Bone marrow (tissue), 2 donors: ENCODE measurements at places on chromosomes 6 and 20.

DNA sequence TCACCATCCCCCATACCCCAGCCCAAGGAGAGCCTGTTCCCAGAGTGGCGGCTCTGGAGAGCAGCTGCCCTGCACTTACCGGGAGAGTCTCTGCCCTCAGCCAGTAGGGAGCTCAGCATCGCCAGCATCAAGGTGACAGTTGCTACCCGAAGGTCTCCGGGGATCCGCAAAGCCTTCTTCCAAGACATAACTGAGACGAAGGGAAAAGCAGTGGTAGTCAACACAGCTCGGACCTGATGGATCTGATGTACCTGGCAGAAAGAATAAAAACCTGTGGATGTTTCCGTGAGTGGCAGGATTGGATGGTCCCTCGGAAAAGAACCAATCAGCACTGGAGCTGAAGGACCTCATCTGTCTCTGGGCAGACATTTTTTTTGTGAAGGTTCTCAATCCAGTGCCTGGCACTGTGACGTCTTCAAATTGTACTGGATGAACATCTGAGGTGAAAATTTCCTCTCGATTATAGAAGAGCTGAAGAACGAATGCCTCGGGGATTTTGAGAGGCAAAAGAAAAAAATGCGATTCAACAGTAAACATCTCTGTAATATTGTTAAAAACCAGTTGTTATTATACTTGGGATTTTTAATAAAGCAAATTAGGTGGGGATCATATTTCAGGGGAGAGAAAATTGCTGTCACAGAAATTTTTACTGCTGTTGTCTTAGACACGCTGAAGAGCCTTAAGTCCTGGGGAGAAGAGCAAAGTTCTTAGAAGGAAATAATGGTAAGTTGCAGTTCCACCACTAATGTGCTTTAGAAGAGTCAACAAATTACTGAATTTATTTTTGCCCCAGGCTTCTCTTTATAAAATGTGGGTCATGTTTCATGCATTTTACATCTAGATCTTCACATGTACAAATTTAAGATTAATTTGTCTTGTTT lies at the start of gene HLA-DQB1:
Gene HLA-DQB1 (minus strand): TSS at position 238 of the 881 bp plus-strand sequence. CDS start 50 bp downstream, at position 188.
- peak; percentile 48 for DNase-seq

DNA sequence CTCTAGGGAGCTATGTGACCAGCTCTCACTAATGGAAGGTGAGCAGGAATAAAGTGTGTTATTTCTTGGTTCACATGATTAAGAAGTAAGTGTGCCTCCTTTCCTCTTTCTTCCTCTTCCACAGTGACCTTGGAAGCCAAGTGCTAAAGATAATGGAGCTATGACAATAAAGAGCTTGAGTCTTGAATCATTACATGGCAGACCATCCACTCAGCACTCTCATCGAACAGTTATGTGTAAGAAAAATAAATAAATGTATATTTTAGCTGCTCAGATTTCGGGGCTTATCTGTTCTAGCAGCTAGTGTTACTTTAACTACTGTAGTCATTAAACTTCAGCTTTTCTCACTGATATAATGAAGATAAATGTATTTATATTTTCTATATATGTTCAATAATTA lies 72.9 kb downstream of the HDGFL1 start:
- no peak for DNase-seq

DNA sequence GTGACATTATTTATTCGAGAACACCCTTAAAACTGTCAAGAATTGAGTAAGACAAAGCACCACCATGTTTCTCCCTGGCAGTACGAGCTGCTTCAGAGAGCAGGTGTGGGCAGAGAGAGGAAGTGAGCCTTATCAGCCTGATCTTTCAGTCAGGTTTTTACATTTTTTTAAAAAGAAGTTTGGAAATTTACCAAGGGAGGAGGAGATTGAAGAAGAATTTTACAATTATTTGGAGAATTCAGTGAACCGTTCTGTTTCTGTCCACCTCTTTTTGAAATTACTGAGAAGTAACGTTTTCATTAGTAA lies 75.5 kb downstream of the ZDHHC14 start:
- peak; percentile 26 for DNase-seq

GRCh38 chr20:52809003-52809402 lies 163.2 kb upstream of the TSHZ2 start:
- DNase-seq: no peak

GRCh38 chr6:43804550-43805223 lies 34.7 kb downstream of the VEGFA start:
- DNase-seq: no peak

GRCh38 chr6:14499841-14500240 lies 382.3 kb downstream of the CD83 start:
- DNase-seq: no peak

DNA sequence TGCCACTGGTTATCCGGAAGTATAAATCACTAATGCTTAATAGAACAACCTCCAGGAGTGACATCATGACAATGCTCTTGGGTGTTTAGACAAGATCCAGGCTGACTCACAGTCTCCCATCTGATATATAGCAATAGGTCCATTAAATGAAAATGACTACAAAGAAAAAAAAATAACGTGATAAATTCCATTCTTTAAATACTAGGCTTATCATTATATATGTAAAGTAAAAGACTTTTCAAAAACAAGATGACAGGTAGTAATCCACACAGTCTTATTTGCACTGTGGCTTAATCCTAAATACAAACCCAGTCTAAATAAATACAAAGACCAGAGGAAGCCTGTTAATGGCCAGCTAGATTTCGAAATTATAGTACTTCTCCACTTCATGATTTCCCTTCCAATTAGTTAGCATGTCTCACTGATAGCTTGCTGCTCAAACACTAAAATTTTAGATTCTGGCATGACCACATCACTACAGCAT lies 149.1 kb upstream of the BEND3 start:
- DNase-seq: no peak

DNA sequence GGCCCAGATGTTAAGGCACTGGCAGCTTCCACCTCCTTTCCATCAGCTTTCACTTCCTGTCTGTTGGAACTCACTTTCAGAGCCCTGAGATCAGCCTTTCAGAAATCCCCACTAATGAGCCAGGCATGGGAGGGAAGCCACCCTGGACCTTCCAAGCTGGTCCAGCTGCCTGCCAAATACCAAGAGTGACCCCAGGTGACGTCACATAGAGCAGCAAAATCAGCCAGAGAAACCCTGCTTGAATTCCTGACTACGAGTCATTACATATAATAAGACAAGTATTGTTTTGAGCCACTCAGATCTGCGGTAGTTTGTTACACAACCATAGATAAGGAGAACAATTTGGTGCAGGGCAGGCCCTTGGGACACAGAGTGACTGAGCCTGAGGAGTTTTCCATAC lies 556.0 kb upstream of the JAG1 start:
- DNase-seq: no peak
